ENCODE measurements at places on chromosomes 1 and 21.

DNA sequence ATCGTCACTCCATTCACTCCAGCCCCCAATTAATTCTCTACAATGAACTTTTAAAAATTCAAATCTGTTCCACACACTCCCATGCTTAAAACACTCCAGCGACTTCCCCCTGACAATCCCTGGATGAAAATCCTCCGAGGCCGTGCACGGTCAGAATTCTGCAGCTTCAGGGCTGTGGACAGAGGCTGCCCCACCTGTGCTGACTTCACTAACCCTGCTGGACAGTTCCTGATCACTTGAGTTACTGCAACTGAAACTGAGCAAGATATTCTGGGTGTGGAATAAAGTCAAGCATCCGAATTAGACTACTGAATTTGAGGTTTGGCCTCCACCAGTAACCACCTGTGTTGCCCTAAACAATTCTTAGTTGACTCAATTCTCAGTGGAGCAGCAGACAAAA is 1.0 kb upstream of the JAK1 start:
- DNase-seq, result no peak

GRCh38 chr21:39946199-39946598 is 79.0 kb downstream of the PCP4 start:
- no peak for DNase-seq

DNA sequence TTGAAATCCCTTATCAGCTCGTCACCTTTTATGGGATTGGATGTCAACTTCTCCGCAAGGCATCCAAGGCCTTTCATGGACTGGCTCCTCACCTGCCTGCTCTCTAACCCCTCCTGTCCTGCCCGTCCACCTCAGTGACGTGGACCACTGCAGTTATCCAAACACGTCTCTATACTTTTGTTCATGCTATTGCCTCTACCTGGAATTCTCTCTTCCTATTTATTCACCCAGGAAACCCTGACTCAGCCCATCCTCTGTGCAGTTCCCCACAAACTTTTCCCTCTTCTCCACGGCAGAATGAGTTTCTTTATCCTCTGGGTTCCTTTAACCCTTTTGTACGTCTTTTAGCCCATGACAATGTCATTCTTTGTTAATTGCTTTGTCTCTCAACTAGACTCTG is 5.1 kb upstream of the UTP25 start:
- DNase-seq, result no peak

DNA sequence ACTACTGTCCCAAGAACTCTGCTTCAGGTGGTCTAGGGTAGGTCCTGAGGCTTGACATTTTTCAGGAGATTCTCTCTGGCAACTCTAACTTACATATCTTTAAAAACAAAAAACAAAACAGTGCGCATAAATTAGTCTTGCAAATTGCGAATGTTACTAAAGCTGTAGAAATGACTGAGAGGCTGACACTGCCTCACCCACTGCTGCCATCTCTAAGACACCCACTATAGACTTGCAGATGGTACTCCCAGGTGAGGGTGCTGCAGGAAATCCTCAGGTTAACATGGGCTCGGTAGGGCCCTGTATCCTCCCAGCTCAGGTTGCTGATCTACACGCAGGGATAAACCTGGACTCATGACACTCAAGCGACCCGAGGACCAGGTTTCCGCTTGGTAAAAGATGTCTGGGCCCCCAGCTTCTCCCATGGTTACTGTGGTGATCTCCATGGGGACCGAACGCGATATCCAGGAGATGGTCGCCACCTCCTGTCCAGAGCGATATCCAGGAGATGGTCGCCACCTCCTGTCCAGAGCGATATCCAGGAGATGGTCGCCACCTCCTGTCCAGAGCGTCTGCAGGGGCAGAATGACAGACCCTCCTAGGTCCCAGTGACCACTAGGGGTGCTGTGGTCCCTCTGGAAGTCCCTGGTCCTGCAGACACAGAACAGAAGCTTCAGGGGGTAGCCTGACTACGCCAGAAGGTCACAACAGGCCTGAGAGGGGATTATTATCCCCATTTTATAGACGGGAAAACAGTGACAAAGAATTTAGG is 16.2 kb upstream of the LY9 start:
- peak; percentile 83 for DNase-seq

GRCh38 chr1:25695090-25695770 is 78.6 kb downstream of the MAN1C1 start:
- no peak for DNase-seq

DNA sequence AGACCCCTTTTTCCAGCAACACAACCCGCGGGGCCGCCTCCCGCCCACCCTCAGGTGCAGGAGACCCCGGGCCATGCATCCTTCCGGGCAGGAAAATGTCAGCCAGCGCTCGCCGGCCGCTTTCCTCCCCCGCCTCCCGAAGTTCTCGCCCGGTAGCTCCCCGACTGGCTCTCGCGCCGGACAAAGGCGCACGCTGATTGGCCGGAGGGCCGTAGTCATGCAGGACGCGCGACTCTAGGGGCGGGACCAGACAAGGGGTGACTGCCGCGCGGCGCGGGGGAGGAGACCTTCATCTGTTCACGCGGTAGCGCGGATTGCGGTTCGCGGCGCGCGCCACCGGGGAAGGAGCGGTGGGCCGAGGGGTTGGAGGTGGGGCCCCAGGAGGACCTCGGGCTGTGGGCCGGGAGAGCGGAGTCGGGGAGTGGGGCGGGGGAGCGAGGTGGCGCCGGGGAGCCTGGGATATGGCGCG is at the start of gene FLVCR1:
Gene FLVCR1, plus strand, starts transcription at position 284 of the 469 bp plus-strand sequence. Its CDS starts 178 bp downstream, at position 462.
- peak; percentile 97 for DNase-seq
